Stromal cell of bone marrow (primary cell): ENCODE measurements at places on chromosomes 4 and X.

DNA sequence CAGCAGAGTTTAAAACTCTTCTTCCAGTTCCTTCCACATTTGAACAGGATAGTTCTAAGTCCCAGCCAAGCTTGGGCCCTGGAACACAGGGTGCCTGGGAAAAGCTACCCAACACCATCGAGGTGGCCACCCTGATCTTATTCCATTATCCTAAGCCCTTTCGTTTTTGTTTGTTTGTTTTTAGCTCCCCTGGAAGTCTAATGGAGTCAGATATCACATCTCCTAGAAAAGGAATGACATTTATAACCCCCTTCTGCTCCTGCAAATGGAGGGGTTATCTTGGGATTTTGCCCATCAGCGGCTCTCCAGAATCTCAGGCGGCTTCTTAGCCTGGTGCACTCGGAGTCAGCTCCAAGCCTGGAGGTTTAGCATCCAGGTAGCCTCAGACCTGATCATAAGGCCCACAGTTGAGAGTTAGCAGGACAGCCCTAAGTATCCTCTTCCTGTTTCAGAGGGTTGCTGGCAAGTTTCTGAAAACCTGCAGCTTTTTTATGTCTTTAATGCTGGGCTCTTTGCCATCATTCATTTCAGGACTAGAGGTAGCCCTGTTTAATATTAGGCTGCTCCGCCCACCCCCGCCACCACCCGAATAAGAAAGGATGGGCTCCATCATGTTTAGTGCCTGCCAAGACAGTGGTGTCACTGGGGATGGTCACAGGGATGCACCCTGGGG is 230.0 kb upstream of the LNX1 start:
- DNase-seq, result no peak

DNA sequence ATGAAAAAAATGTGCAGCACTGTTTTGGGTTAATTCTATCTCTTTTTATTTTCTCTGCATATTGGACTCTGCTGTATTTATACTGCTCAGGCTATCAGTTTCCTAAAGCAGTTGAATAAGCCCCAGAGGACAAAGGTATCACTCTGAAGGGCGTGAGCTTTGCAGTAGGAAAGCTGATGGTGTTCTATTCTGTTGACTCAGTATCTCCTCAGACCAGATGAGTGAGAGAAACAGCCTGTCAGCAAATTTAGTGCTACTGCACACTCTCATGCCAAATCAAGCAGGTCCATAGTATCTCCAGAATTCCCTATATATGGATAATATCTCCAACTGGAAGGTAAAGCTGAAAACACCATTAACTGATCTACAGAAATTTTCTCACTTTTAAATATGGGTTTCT is 132.3 kb upstream of the UGT8 start:
- no peak for DNase-seq

DNA sequence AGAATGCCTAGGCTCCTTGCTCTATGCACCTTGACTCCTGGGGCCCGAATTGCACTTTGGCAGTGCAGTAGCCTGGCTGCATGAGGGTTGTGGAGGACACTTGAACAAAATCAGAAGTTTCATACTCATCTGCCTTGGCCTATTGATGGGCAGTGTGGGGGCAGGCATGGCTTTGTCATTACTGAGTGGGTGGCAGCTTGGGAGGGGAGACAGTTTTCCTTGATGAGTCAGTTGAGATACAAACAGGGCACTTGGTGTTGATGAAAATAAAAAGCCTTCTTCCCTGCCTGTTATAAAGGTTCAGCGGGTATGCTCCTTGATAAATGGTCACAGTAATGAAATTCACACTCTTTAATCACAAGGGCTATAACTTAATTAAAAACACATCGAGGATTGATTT is 126.8 kb upstream of the MAMLD1 start:
- no peak for DNase-seq

- DNase-seq, result no peak
Measured at GRCh38 chrX:107596651-107597050, 31.7 kb upstream of the PRPS1 start.

DNA sequence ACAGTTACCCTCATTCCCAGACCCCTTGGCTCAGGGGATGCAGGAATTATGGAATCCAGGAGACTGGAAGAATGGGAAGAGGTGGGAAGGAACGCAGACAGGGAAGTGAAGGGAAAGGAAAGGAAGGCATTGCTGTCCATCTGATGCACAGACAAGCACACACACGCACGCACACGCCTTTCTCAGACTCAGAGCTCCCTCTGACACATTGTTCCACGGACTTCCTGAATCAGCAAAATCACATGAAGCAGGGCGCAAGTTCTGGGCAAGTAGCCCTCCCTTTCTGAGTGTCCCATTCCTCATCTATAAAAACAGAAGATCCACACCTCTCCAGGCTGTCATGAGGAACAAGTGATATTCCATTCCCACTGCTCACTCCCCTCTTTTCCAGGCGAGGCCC is 13.2 kb downstream of the IQSEC2 start:
- no peak for DNase-seq

- DNase-seq, result peak; percentile 31
Measured at GRCh38 chr4:155025762-155026457, 182.5 kb upstream of the NPY2R start.

DNA sequence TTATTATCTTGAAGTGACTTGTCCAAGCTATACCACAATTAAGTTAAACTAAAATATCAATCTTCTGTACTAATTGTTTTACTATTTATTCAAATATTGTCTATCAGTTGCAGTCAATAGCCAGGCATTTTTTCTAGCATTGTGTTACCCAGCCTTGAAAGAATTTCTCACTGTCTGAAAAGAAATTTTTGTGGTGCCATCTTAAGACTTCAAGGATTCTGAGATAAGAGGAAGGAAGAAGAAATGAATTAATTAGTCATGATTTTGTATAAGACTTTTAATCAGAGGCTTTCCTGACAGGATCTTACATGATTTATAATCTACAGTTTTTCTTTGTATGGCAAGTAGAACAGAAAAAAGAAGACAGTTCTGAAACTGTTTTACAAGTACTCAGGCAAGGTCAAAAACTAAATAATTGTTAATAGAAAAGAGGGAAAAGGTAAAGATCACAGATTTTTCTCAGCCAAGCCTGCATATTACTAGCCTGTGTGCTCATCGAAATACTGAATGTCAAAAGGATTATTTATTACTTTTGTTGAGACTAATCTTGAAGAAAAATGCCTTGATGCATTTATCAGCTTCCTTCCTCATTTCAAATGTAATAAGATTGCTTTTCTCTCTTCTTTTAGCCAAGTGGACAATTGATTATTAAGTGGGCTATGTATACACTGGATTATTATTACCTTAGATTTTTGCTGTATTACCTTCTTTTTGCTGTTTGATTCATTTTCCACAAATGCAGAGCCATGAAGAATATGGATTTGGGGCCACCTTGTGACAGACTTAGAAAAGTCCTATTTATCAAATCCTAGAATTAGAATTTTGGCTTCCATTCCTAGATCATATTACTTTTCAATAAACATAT is 53.8 kb downstream of the CXCL1 start:
- DNase-seq, result peak; percentile 31

DNA sequence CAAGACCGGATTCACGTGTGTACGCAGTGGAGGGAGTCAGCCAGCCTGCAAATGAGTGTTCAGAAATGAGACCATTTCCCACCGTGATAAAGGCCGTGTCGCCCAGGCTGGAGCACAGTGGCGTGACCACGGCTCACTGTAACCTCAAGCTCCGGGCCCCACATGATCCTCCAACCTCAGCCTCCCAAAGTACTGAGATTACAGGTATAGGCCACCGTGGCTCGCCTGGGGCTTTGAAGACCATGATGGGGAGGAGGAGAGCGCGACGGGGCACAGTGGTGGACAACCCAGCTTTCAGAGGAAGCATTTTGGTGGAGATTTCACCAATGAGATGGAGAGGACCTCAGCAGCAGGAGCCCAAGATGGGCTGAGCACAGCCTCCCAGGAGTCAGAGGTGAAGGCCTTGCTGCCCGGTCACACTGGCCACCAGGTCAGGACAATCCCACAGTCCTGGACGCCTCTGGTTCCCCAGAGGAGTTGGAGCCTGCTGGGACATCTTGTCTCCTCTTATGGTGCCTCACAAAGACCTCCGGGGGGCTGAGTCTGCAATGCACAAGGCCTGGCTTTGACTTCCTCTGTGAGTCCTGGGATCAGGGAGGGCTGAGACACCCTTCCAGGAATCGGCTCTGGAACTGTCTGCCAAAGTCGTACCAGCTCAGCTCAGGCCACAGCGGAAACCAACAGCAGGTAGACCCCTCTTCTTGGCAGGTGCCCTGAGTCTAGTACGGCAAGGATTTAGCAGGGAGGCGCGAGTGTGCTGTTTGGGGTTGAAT is 22.4 kb upstream of the MXD4 start:
- DNase-seq, result no peak

DNA sequence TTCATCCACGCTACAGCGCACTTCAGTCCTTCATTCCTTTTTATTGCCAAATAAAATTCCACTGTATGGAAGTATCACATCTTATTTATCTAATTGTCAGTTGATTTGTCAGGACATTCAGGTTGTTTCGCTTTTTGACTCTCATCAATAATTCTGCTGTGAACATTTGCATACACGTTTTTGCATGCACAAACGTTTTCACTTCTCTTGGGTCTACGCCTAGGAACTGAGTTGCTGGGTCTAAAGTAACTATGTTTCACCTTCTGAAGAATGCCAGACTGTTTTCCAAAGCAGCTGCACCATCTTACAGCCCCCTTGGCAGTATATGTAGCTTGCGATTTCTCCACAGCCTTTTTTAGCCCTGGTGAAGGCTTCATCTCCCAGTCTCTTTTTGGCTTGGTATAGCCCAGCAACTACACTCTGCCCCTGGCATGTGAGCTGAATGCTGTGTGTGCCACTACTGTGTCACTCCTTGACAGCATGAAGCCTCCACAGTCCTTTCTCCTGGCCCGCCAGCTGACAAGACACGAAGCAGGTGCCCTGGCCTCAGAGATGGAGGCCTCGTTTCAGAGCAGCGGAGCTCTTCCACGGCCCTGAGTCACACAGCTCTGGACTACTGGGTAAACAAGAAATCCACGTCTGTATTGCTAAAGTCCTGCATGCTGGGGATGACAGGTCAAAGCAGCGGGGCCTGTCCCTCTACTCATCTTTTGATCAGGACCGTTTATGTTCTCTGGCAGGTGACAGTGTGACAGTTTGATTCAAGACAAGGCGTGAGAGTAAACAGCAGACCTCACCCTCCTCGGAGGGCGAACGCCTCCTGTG is 75.5 kb downstream of the NSUN7 start:
- no peak for DNase-seq

GRCh38 chr4:130591091-130591490 is 1495.1 kb downstream of the C4orf33 start:
- DNase-seq, result no peak

DNA sequence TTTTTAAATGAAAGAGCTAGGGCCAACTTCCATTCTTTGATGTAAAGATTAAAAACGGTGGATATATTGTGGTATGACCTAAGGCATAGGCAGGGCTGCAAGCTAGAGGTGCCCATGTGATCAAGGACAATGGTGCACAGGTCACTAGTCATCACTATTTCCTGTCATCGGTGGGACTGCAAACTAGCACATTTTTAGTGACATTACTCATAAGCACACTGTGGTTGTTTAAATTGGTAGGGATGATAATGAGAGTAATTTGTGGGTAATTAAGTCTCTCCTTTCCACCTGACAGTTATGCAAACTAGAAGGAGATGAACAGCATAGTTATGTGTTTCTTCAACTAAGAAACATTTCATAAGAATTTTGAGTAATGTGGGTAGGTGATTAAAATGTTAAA is 85.4 kb downstream of the GPRIN3 start:
- DNase-seq, result no peak

- DNase-seq, result peak; percentile 92
Measured at GRCh38 chr4:4990857-4991540, 28.3 kb downstream of the CYTL1 start.

DNA sequence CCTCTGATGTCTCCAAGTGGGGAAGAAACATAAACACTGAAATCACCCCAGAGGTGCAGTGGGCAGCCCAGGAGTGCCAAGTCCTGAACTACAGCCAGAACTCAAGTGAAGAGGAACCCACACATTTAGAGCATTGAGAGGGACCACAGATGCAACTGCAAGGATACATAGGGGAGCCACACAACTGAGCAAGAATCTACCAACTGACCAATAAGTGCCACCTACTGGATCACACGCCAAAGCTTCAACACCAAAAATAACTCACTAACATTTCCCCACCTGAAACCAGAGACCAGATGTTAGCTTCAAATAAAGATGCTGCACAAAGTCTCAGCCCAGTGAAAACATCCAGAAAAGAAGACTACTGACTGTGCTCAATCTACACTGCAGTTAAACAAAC is 276.7 kb upstream of the GRIA3 start:
- no peak for DNase-seq

DNA sequence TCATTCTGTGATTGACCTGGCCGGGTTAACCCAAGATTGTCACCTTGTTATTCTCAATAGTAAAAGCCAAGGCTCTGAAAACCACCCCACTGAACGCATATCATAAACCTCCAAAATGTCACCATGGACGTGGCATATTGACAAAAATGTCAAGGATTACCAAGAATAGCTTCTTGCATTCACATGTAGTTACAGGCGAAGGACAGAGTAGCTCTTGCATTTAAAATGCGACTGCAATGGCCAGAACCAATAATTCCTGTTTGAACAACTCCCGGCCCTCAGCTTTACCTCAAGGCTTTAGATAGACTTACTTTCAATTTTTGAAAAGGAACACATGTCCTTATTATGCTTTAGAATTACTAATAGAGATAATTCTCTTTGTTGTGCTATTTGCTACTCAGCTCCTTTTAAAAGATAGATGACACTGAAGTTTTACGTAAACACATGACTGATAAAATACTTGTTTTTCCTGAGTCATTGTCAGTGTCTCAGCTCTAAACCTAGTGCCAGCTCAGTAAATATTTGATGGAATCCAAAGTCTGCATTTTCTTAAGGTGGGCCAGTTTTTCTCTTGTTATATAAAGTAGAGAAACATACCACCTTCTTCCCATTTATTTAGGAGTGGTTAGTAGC is 66.3 kb downstream of the CLDN34 start:
- no peak for DNase-seq

DNA sequence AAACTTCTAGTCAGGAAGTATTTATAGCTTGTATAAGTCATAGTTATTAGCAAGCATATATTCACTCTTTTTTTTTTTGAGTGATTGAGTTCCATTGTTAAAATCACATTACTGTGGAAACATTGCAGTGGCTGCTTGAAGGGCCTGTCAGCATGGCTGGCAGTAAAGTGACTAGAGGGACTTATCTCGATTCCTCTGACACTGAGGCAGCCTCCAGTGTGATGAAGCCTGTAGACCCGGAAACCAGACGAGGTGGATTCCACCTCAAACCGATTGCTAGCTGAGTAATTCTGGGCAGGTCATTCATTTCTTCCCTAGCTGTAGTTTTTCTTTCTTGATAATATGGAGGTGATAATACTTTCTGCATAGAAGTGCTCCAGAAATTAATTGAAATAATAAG is 4.7 kb downstream of the FAM149A start:
- DNase-seq, result no peak

DNA sequence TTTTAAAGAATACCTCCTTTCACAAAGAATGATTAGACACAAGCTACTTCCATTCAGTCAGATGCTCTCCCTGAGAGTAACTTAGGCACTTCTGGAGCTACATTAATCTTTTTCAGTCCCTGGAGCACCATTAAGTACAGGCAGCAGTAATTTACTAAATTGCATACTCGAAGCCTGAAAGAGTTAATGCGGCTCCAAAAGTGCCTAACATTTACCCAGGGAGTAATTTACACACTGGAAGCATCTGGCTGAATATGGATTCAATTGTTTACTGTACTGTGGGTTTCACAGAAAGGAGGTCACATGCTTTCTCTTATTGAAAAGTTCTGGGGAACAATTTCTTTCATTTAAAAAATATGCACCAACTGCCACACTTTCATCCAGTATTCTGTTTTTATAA is 260.8 kb upstream of the TENM3 start:
- DNase-seq, result no peak

GRCh38 chr4:109914322-109914721 is 1.6 kb downstream of the EGF start:
- no peak for DNase-seq
